Epithelial cell of prostate (primary cell): ENCODE measurements at places on chromosomes 3 and 15.
A peak's percentile ranks its signal among the peaks of the same experiment; 100 is the strongest.

DNA sequence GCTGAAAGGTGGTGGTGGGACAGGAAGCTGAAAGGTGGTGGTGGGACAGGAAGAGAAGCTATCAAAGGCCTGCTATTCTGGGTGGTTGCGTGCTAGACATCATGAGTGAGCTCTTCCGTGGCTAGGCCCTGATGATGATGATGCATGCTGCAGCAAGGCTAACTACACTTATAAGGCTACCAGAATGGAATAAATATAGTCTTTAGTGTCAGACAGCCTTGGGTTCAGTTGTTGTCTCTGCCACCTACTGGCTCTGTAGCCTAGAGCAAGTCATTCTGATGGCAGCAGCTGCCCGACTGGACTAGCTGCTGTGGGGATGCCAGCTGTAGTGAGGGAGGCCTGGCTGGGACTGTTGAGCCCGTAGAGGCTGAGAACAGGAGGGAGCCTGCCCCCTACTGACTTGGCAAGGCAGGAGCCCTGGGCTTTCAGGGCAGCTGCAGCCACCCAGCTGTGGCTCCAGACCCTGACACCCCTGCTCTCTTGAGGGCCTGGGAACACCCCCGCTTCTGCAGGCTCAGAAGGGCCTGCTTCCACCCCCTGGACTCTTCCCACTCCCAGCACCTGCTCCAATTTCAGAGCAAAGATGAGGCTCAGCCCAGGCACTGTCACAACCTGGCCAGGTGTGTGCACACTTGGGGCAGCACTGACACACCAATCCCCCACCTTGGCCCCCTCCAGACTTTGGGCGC lies 21.4 kb upstream of the ZBED2 start:
- no peak for DNase-seq

GRCh38 chr3:131933665-131934064 lies 101.1 kb downstream of the CPNE4 start:
- no peak for DNase-seq

GRCh38 chr3:128686465-128686864 lies 35.8 kb upstream of the RPN1 start:
- no peak for DNase-seq

DNA sequence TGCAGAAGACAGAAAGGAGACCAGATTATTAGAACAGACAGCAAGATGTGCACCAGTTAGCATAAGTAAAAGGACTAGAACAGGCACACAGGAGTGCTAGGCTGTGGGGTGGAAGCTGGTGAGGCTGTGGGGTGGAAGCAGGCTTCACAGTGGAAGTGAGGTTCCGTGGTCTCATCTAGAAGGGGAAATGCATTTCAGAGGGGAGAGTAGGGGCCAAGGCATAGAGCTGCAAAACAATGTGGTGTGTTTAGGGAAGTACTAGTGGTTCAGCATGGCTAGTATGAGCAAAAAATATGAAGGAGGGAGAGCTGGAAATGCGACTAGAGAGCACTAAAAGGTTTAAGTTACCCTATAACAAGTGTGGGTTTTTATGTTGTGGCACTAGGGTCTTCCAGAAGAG lies 6.5 kb downstream of the POPDC2 start:
- no peak for DNase-seq

- no peak for DNase-seq
These were observed 10.3 kb downstream of the DNAJB11 start for GRCh38 chr3:186580785-186581184.

- DNase-seq: no peak
These were observed 180.1 kb downstream of the ATG7 start for GRCh38 chr3:11452312-11452711.

- no peak for DNase-seq
These were observed 609 bp downstream of the RNF13 start for GRCh38 chr3:149813367-149814281.

- no peak for DNase-seq
These were observed 151.4 kb downstream of the DNAJB8 start for GRCh38 chr3:128315313-128315712.

GRCh38 chr15:66545255-66545654 lies 20.5 kb downstream of the LCTL start:
- no peak for DNase-seq

DNA sequence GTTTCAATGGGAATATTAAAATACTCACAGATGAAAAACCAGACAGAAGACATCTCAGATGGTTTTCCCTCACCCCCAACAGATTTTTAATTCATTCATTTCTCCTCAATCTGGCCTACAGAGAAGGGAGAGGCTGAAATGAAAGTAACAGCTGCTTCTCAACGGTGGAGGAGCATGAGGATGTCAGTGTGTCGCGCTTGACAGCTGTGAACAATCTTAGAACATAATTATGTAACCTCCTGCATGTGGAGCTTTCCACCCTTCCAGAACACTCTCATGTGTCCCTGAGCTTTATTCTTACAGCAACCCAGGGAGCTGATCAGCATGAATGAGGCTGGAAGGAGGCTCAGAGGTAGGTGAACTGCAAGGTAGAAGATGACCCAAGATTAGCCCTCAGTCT lies 52.7 kb downstream of the MB21D2 start:
- no peak for DNase-seq

- DNase-seq: no peak
These were observed 1.3 kb downstream of the MAGI1 start for GRCh38 chr3:66037330-66037985.

DNA sequence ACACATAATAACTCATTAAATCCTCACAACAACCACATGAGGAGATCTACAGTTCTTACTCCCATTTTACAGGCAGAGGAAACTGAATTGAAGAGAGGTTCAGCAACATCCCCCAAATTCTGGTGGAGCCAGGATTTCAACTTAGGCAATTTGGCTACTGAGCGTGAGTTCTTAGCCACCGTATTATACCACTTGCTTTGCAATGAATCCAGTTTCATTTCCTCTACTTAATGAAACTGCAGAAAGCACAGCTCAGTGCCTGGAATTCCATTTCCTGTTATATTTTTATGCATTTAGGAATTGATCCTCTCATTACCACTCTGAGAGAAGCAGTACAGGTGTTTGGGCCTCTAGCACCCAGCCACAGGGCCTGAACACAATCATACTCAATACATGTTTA lies 4.3 kb downstream of the ZNF860 start:
- DNase-seq: no peak

GRCh38 chr15:40335938-40336743 lies 4.6 kb downstream of the CCDC9B start:
- no peak for DNase-seq

- DNase-seq: no peak
These were observed 17.4 kb upstream of the EHD4 start for GRCh38 chr15:41989573-41990242.

GRCh38 chr15:39770748-39771689 lies 11.6 kb downstream of the FSIP1 start:
- DNase-seq: no peak

- DNase-seq: no peak
These were observed 89.6 kb downstream of the DNASE1L3 start for GRCh38 chr3:58121183-58121582.

DNA sequence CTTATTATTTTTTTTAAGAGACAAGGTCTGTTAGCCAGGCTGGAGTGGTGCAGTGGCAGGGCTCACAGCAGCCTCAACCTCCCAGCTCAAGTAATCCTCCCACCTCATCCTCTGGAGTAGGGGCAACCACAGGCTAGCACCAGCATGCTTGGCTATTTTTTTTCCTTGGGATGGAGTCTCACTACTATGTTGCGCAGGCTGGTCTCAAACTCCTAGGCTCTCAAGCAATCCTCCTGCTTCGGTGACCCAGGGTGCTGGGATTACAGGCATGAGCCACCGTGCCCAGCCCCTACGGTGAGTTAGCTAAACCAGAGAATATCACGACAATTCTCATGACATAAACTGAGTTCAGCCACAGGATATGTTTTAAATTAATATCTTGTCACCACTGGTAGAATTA lies 2.0 kb downstream of the DCUN1D1 start:
- no peak for DNase-seq

- no peak for DNase-seq
These were observed 15.7 kb downstream of the KLHL18 start for GRCh38 chr3:47298439-47298838.

GRCh38 chr3:19248143-19248542 lies 99.8 kb downstream of the KCNH8 start:
- DNase-seq: no peak

DNA sequence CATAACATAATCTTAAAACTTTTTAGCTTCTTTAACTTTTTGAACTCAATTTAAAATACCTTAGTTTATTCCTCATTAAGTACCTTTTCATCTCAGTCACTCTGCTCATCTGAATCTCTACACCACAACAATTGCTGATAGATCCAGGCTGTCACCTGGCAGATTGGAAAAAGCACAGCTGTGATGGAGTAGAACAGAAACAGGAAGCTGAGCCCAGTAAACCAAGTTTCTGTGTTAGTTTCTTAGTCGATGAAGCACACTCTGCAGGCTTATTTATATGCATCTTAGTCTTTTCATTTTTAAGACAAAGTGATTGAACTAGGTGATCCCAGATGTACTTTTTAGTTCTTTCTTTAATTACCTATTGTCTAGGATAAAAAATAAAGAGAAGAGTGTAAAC lies 1398.0 kb upstream of the ALCAM start:
- DNase-seq: no peak

- no peak for DNase-seq
These were observed 39.5 kb downstream of the BTLA start for GRCh38 chr3:112459750-112460149.

GRCh38 chr3:13544293-13544831 lies 4.6 kb upstream of the FBLN2 start:
- DNase-seq: peak; percentile 36

GRCh38 chr3:157142315-157142714 lies 17.6 kb downstream of the CCNL1 start:
- DNase-seq: no peak

DNA sequence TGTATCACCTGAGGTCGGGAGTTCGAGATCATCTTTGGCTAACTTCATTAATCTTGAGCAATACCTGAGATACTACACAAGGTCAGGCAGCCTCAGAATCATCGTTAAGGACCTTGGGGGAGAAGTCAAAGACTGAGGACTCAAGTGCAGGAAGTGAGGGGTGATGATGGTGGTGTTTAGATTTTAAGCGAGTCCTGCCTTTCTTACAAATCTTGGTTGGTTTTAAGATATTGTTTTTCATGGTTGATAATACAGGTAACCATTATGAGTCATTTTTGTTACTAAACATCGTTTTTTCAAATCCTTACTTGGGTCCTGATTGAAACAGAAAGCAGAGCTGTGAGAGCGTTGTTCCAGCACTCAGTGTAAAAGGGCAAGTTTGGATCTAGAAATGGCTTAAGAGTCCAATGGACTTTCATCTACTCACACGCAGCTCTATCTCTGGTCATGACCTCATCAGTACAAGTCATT lies 4.1 kb downstream of the RASGRP1 start:
- no peak for DNase-seq

DNA sequence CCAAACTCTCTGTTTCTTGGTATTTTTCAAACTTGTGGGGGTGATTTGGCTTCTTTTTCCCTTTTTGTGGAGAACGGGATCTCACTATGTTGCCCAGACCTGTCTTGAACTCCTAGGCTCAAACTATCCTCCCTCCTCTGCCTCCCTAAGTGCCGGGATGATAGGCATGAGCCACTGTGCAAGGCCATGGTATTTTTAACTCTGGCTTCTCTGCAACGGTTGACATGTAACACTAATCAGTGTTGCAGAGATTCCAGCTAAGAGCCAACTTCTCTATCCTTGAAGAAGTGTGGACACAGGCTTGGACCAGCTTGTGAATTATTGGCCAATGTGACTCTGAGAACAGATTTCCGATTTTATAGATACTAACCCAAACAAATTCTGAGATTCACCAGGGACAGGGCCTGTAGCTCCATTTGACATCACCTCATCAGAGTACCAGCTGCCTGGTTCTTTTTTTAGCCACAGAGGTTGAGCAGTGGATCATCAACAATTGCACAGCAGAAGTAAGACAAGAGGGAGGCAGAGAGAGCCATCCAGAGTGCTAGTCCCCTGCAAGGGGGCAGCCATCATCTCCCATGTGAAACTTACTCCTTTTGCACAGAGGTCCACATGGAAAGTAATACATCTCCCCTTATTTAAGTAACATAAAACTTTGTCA lies 98.1 kb upstream of the SYNPR start:
- no peak for DNase-seq

DNA sequence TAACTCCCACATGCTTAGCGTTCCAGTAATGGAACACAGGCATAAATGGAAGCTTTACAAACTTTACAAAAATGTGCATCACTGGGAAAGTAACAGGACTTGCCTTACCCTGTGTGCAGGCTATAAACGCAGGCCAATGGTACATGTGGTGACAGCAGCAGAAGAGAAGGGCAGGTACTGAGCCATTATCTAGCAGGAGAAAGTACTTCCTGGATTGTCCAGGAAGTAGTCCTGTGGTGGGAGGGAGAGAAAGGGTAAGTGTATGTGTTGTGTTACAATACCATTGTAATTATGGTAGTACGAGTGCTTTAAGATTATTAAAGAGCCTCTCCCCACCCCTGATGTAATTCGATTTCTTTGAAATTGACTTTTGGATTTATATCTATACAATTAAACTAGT lies 5.3 kb downstream of the ATP1B3 start:
- DNase-seq: no peak

GRCh38 chr3:187773233-187774184 lies 28.2 kb upstream of the BCL6 start:
- no peak for DNase-seq

GRCh38 chr3:8739757-8740504 lies 6.3 kb downstream of the CAV3 start:
- peak; percentile 95 for DNase-seq

- no peak for DNase-seq
These were observed 43.8 kb downstream of the WWTR1 start for GRCh38 chr3:149613988-149614387.

GRCh38 chr3:132253262-132253878 lies 63.8 kb upstream of the ACP3 start:
- DNase-seq: no peak

DNA sequence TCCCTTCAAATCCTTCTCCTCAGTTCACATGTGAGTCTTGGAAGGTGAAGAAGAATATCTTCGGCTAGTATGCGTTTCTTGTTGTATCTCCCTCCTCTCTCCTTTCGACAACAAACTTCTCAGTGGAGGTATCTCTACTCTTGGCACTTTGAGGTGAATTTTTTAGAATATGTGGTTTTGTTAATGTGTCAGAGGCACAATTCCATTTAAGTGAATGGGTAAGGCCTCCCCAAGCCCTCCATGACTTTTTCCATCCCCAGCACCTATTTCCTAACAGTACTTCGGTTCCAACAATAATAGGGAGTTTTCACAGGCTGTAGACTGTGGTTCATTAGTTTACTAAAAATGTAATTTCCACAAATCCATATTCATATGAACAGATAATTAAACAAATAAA lies 74.2 kb downstream of the TM4SF4 start:
- no peak for DNase-seq

DNA sequence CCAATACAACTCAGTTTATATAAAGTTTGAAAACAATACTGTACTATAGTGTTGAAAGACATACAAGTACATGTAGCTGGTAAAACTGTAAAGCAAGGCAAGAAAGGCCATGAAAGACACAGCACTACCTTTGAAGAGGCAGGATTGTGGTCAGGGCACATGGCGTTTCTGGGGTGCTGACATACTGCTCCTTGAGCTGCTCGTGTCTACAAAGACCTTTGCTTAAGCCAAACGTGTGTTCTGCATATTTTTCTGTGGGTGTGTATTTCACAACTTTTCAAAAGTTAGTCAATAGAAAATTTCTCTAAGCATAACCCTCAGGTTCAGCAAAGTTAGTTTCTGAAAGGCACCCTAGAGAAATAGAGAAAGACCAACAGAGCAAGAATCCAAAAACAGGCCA lies 14.1 kb upstream of the TOPAZ1 start:
- DNase-seq: no peak
